ENCODE measurements at places on chromosomes 7 and 10.

GRCh38 chr7:19362099-19362498 lies 216.9 kb upstream of the FERD3L start:
- no peak for DNase-seq

GRCh38 chr7:150380463-150380862 lies 1.3 kb downstream of the ZNF775 start:
- DNase-seq = no peak

DNA sequence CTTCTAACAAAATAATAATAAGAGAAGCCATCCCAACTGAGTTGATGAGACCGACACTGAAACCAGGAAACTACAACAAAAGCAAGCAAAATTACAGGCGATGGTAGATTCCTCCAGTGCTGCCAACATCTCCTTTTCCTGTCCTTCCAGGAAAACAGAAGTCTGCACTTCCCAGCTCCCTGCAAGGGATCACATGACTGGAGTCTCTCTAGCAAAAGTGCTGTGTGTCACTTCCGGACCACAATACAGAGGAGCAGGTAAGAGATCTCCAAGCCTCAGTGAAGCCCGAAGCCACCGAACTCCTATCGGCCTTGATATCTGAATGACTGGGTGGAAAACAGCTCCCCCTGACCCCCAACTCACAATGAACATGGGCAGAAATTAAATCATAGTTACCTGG lies 63.2 kb downstream of the SMURF1 start:
- DNase-seq = no peak

DNA sequence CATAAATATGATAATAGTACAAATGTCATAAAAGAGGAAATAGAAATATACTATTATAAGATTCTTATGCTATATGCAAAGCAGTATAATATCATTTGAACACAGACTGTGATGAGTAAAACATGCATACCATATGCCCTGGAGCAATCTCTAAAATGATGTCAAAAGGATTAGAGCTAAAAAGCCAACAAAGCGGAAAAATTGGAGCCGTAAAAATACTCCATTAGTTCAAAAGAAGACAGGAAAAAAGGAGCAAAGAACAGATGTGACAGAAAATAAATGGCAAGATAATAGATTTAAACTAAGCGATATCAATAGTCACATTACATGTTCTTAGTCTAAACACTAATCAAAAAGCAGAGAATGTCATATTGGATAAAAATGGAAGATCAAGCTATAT lies 191.0 kb upstream of the PLPP4 start:
- no peak for DNase-seq

DNA sequence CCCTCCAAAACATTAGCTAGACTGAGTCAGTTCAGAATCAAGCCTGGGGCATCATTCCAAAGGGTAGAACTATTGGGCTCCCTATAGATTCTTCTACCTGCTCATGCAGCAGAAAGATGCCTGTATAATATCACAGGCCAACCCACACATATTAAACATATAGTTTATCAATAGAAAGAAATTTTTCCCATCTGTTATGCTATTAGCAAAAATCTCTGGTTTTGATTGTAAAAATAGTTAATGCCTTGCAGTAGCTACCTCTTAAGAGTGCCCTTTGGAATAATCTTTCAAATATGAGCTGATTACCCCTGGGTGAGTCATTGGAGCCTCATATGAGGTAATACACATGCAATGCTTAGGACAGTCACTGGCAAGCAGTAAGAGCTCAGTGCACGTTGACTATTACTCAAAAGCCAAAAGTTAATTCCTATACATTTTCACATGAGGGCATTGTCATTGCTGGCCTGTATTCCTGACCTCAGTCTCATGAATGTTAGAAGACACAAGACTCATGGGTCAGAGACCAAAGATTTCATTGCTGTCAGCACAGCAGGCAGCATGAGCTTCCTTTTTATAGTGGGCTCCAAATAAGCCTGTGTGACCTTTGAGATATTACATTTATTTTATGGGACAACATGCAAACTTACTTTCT lies 180.0 kb downstream of the FGFR2 start:
- DNase-seq = no peak

- DNase-seq = no peak
Observed at GRCh38 chr7:94296881-94297280, 97.8 kb upstream of the COL1A2 start.

GRCh38 chr7:94623820-94624219 lies 32.1 kb downstream of the SGCE start:
- DNase-seq = no peak

- DNase-seq = no peak
Observed at GRCh38 chr10:21077681-21078080, 180.6 kb upstream of the NEBL start.

GRCh38 chr7:3649250-3649649 lies 348.2 kb downstream of the SDK1 start:
- DNase-seq = no peak

- no peak for DNase-seq
Observed at GRCh38 chr7:25598765-25599164, 370.5 kb upstream of the NPVF start.

GRCh38 chr10:35237766-35238512 lies 98.4 kb upstream of the CCNY start:
- no peak for DNase-seq

DNA sequence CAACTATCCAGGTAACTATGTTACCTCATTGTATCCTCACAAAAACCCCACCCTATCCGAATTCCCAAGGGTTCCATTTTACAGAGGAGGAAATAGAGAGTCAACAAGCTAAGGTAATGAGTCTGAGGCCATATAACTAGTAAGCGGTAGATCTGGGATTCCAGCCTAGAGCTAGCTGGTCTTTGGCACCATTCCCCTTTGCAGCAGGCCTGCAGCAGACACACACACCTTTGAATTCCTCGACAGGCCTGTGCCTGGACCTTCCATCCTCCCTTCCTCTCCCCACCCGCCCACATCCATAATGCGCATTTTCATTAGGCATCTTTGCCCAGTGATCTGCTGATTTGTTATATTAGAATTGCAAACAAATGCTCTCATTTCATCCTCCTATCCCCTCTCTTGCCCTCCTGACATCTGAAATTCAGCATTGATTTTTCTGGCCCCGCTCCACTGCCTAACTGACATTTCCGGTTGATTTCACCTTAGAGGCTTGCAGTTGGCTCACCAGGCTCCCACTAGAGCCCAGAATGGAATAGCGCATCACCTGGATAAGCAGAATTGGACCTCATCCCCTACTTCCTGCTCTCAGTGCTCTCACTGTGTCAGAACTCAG lies 129.5 kb downstream of the PLXNA4 start:
- no peak for DNase-seq

DNA sequence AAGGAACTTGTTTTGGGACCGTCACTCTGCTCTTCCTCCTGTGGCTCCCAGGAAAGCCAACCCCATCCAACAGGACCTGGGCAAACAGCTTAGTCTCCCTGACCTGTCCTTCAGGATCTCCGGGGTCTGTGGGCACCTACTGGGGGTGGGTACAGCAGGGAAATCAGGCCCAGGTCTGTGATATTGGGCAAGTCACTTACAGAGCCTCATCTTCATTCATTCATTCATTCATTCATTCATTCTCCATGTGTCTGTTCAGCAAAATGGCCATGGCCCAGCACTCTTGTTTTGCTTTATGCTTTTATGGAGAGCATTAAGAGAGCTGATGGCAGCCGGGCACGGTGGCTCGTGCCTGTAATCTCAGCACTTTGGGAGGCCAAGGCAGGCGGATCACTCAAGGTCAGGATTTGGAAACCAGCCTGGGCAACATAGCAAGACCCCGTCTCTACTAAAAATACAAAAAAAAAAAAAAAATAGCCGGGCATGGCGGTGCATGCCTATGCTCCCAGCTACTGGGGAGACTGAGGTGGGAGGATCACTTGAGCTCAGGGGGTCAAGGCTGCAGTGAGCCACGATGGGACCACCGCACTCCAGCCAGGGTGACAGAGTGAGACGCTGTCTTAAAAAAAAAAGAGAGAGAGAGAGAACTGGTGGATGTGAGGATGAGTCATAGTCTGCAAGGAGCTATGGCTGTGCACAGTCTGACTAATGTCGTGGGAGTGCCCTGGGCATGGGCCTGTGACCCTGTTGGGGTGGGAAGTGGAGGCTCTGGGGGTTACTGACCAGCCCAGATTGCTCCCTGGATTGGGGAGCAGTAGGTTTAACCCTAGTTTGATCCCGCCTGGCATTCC lies 54.3 kb downstream of the CLIP2 start:
- DNase-seq = no peak

- DNase-seq = no peak
Observed at GRCh38 chr10:69845574-69846292, 44.0 kb downstream of the COL13A1 start.

DNA sequence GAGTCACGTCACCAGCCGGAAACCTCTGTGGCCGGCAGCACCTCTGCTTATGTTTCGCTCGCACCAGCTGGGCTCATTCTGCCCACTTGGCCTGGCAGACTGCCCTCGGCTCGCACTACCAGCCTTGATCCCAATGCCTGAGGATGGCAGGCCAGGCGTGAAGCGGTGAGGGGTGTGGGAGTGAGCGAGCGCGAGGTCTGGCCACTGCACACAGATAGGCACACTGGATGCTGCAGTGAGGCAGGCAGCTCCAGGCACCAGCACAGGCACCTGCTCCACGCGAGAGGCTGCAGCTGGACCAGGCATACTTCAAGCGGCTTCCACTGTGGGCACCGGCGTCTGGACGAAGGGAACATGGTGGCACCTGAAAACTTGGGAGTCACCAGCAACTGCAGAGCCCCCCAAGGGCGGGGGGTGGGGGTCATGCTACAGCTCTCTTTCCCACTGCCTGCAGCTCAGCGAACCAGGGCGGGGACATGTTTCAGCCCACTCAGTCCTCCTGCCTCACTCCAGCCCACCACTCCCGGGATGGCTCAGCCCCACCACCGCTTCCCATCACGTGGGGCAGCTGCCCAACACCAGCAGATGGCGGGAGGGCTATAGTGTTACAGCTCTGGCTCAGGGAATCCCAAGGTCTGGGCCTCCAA lies 5.4 kb upstream of the DMTF1 start:
- no peak for DNase-seq

DNA sequence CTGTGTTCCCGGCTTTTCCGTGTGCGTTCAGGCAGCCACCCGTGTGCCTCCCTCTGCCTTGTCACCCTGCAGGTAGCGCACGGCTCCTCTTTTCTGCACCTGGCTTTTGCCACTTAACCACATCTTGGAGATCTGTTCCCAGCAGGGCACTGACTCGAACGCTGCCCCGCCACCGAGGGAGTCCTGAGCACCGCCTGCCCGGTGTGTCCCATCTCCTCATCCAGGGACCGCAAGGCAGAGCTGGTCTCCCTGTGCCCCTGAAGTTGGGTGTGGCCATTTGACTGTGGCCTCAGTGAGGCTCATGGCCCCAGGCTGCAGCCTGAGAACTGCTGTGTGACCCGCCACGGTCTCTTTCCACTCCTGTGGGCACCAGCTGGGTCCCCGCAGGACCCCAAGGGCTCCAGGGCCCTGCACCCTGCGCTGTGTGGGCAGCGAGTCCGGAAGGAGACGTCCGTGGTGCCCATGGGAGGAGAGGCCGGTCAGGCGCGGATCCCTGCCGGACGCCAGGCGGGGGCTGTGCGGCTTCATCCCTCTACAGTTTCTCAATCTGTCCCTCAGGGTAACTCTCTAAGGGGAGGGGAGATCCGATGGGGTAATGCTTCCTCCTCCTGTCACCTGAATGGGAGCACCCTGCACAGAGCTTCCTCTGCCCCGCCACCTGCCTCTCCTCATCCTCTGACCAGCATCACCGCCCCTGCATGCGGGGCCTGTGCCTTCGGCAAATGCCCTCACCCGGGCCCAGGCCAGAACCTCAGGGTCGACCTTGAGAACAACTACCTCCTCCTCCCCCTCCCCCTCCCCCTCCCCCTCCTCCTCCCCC lies 1.8 kb upstream of the INTS1 start:
- no peak for DNase-seq

DNA sequence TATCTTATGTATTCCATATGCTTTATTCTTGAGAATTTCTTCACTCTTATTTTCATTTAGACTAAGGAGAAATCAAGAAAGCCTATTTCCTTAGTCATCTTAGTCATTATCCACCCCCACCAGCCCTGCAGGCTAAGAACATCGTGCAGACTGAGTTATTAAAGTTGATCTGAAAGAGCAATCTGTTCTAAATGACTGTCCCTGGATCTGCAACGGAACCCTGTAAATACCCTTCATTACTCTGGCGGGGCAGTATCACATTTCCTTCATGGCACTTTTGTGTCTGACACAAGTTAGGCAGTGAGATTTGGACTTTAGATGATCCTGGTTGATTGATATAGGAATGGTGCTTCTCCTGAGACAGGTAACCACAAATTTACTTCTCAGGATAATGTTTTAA lies 3.5 kb upstream of the MYPN start:
- DNase-seq = no peak

GRCh38 chr7:151465169-151465568 lies 25.2 kb upstream of the CRYGN start:
- no peak for DNase-seq

GRCh38 chr10:105952153-105952552 lies 1212.4 kb downstream of the SORCS1 start:
- no peak for DNase-seq
